ENCODE measurements at places on chromosomes 6 and 20.

- DNase-seq: no peak
Measured at GRCh38 chr20:46365487-46366220, 40.8 kb downstream of the ELMO2 start.

DNA sequence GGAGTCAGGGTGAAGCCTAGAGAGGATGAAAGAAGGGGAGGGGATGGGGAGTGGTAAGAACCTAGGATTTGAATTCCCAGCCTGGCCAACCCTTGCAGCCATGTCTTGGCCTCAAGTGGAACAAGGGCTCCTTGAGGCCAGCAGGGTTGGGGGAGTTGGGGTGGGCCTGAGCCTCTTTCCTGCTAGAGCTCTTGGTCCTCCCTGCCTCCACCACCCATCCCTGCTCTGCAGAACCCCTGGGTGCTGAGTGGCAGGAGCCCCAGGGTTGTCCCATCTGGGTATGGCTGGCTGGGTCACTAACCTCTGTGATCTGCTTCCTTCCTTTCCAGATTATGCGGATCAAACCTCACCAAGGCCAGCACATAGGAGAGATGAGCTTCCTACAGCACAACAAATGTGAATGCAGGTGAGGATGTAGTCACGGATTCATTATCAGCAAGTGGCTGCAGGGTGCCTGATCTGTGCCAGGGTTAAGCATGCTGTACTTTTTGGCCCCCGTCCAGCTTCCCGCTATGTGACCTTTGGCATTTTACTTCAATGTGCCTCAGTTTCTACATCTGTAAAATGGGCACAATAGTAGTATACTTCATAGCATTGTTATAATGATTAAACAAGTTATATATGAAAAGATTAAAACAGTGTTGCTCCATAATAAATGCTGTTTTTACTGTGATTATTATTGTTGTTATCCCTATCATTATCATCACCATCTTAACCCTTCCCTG is 8.3 kb downstream of the VEGFA start:
- no peak for DNase-seq

DNA sequence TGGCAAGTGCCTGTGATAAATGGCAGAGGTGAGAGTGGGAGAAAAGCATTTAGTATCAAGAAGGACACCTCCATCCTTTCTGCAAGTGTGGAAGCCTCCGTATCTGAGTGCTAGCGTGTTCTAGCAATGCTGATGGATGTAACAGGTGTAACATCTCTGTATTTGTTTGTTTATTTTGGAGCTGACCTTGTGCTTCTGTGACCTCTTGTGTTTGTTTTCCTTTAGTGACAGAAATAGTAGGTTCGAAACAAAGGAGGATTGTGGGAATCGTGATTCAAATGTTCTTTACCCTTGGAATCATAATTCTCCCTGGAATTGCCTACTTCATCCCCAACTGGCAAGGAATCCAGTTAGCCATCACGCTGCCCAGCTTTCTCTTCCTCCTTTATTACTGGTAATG is 60.4 kb downstream of the SLC22A3 start:
- no peak for DNase-seq

- DNase-seq: no peak
Measured at GRCh38 chr20:63152322-63153253, 63.3 kb downstream of the YTHDF1 start.

DNA sequence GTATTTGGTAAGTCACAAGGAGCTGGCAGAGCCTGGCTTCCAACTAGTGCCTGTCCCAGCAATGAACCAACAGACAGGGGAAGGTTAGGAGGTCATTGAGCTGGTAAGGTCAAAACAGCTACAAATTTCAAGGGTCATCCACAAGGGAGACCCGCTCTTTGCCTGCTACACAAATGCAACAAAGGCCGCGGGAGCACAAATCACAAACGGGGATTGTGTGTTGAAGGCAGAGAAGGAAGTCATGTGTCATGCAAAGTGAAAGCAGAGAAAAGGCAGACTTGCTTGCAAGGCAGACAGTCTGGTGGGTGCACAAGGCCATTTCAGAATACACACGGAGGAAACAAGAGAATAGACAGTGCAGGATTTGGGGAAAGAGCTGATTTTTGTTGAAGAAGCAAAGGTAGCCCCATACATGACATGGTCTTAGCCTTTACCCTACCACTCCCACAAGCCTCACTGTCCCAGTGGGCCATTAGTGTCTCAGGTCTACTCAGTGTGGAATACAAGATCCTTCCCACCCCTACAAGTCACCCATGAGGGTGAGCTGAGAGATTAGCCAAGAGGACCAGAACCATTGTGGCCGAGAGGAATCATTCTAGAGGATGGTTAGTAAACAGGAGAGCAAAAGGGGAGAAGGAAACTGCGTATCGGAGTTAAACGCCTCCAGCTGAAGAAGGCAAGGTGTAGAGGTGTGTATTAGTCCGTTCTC is 18.1 kb upstream of the SAMHD1 start:
- no peak for DNase-seq

- DNase-seq: no peak
Measured at GRCh38 chr6:54515013-54515412, 206.8 kb downstream of the TINAG start.

- DNase-seq: no peak
Measured at GRCh38 chr6:85470023-85470410, 20.1 kb downstream of the NT5E start.

- DNase-seq: no peak
Measured at GRCh38 chr20:38623061-38623460, 21.5 kb downstream of the ARHGAP40 start.

GRCh38 chr6:73704260-73704659 is 8.3 kb downstream of the CD109 start:
- DNase-seq: no peak

DNA sequence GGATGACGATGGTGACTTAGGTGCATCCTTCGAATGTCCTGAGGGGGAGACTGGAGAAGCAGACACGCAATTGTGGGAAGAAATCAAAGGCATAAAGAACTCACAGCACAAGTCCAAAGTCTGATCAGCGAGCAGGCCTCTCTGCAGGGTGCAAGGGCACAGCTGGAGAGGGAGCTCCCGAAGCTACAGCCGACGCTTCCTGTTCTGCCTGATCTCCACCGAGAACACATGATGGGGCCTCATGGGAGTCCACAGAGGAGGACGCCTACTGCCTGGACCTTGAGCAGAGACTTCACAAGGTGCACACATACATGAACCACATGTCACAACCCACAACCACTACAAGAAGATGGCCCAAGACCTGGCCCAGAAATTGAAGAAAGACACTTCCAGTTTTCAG is 51.4 kb downstream of the RIN2 start:
- DNase-seq: no peak

- no peak for DNase-seq
Measured at GRCh38 chr6:72619883-72620696, 1.8 kb upstream of the KCNQ5 start.

- peak; percentile 42 for DNase-seq
Measured at GRCh38 chr6:14211562-14211942, 94.0 kb downstream of the CD83 start.

DNA sequence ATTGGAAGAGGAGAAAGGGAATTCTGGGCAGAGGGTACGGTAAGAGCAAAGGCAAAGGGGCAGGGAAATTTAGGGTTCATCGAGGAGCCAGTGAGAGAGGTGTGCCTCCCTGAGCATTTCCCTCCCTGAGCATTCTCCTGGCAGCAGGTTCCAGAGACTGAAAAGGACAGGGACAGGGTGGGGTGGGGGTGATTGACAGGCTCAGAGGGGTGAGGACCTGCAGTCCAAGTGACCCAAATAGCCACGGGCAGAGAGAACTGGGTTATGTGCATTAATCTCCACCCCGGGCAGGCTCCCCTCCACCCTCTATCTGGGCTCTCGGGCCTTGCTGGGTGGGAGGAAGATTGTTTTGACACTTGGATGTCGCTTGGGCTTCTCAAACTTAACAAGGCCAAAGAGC is 69.5 kb downstream of the KCNB1 start:
- DNase-seq: no peak

DNA sequence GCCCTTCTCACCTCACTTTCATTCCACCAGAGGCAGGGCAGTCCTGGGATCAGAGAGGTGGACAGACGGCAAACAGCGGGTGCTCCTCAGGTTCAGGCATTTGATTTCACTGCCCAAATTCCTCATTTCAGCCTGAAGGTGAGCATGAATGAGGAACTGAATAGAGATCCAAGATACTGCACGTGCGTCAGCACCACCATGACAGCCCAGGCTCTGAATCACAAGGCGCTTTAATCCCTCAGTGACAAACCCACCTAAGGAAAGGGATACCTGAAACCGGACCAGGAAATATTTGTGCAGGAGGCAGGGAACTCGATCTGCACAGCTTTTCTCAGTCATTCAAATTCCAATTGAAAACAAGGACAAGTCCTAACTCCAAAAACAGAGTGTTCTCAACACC is 174.8 kb upstream of the HEY2 start:
- DNase-seq: no peak

DNA sequence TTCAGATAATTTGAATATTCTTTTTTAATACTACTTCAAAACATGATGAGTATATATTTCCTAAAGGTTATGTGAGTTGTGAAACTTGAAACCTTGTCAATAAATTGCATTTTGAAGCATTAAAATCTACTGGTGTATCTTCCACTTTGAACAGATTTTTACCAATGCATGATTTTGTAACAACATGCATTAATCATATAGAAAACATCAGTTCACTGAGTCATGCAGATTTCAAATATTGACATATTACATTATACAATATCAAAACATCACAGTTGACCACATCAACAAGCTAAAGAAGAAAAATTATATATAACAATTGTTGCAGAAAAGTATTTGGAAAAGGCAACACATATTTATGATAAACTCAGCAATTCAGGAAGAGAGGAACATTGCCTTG is 158.1 kb downstream of the WDR27 start:
- DNase-seq: no peak

GRCh38 chr20:56634735-56635385 is 5.8 kb downstream of the TFAP2C start:
- DNase-seq: no peak

- DNase-seq: no peak
Measured at GRCh38 chr6:34696189-34696738, 303 bp downstream of the ILRUN start.

GRCh38 chr6:47631269-47631772 is 67.1 kb upstream of the ADGRF4 start:
- no peak for DNase-seq

DNA sequence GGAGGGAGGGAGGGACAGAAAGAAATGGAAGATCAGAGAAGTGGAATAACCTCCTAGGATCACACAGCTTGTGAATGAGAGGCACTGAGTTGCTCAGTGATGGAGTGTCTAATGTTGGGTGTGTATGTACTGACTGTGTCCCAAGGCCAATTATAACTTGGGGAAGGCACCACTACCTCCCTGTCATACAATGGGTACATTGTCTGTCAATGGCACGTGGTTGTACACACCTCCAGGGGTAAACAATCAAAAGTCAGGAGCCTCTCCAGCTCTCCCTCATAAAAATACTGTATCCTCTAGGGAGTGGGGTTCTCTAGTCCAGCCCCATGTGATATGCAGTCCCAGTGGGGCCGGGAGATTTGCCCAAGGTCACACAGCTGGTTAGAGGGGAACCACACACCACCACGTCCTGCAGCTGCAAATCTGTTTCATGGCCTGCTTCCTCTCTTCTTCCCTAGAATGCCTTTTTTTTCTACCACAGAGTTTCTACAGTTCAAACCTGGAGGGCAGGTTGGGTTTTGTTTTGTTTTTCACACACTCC is 112.5 kb downstream of the SNX5 start:
- no peak for DNase-seq

GRCh38 chr6:169499848-169500247 is 202.0 kb downstream of the WDR27 start:
- no peak for DNase-seq

DNA sequence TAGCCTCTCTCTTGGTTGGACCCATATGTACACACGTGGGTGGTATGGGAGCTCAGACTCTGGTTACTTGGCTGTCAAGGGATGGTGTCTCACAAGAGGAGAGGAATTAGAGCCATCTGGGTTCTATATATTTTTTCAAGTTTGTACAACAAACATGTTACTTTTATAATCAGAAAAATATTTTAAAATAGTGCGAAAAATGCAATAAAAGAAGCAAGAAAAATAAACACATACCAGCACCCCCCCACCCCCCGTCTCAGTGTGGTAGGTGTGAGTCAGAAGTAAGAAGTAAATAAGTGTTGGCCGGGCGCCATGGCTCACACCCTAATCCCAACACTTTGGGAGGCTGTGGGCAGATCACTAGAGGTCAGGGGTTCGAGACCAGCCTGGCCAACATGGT is 2.1 kb upstream of the TIAM2 start:
- DNase-seq: no peak

DNA sequence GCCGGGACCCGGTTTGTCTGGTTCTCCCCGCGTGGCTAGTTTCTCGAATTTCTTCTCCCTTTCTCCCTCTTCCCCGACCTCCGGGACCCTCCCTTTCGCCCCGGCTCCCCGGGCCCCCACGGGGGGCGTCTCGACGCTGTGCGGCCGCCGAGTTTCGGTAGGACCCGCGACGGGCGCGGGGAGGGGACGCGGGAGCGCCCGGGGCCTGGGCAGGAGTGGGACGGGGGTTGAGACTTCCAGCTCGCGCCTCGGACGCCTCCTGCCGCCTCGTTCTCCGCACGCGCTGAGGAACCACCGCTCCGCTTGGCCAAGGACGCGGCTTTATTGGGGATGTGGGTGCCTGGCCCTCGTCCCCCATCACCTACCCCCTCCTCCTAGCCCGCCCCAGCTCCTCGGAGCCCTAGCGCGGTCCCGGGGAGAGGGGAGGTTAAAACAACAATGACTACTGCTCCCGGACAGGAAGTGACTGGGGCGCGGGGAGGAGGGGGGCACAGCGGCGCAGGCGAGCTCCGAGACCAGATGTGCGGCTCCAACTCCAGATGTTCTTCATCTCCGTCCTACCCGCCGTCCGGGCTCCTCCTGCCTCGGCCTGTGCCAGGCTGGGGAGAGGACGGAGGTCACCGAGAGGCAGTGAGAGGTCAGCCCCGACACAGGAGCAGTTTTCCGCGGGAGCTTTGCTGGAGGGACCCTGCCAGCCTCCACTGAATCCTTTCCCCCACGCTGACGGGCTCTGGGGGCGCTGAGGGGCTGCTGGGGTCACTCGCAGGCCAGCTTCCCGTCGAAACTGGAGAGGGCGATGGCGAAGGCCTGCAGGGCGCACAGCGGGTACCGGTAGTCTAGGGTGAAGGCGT is 917 bp upstream of the TEAD3 start:
- DNase-seq: no peak

- no peak for DNase-seq
Measured at GRCh38 chr6:52297433-52297832, 12.9 kb upstream of the MCM3 start.

GRCh38 chr6:57283106-57283505 is 34.3 kb upstream of the PRIM2 start:
- no peak for DNase-seq

DNA sequence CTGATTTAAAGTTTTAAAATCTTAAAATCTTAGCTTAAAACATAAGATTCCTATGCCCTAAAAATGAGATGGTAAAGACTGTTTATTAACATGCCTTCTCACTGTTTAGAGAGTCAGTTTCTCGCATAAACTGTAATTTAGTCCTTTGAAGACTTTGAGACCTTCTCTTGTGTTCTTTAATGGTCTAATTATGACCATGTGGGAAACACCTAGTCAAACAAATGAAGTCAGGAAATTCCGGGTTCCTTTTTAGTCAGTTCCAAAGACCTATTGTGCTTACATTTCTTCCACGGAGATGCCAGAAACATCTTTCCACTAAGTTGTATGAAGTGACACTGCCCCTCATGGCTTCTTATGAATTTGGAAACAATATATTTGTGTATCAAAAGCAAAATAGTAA is 64.2 kb upstream of the KIF25 start:
- no peak for DNase-seq

All from NT2/D1 (cell line).